ENCODE measurements at places on chromosomes 1 and 21.

GRCh38 chr21:18294100-18294499 lies 49.5 kb downstream of the CHODL start:
- DNase-seq: no peak

DNA sequence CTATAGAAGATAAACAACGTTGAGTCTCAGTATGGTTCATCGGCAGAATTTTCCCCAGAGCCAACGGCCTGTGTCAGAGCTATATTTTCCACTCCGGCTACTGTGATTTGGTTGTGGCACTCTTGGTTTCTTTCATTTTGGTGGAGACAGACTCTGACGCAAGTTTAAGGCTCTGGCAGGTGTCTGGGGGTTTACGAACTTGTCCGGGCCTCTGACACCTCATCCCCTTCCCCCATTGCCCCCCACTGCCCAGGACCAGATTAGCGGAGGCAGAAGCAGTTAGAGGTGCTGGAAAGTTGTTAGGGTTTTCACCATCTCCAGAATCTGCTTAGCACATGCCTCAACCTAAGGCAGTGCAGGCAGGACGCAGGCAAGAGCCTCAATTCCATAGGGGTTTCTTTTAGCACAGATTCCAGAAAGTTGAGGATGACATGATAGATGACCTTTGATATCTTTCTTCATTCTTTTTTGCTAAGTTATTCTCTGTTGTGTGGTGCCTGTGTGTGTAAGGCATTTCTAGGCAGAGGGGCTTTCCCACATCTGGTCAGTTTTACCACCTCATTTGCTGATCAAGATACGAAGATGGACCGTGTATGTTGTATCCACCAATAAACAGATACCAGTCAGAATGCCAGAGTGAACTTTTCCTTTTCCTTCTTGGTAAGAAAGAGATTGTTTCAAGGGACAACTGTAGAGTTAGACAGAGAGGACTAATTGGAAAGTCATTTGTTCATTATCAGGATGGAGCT lies 18.4 kb upstream of the IL10 start:
- DNase-seq: no peak

GRCh38 chr1:75768016-75768415 lies 18.0 kb upstream of the RABGGTB start:
- DNase-seq: no peak

- DNase-seq: no peak
These were observed 69.5 kb downstream of the NTMT2 start for GRCh38 chr1:170215072-170215885.

DNA sequence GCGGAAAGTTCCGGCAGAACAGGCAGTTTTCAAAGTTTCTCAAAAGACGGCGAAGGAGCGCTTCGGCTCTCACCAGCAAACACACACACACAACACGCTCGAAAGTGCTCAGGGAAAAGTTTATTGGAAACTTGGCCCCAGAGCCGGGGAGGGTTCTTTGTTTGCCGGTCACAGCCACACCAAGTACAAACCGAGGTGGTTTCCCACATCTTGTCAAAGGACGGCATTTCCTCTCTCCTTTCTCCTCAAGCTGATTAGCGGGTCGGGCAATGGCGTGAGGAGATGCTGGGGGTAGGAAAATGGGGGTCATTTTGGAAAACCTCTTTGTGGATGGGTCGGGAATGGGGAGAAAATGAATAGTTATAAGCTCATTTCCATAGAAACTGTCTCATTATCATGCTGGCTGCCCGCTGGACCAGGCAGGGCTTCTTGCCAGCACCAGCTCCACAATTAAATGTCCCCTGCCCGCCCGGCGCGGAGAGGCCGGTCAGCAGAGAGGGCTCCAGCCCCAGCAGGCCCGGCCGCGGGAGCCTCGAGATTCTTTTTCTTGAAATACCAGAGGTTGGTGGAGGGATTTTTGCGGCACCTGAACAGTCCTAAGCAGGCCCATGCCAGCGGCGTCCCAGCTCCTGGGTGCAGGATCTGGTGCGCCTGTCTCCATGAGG lies 92.3 kb downstream of the PRDM16 start:
- peak; percentile 13 for DNase-seq

- peak; percentile 9 for DNase-seq
These were observed 59.8 kb downstream of the IL12RB2 start for GRCh38 chr1:67367370-67368045.

DNA sequence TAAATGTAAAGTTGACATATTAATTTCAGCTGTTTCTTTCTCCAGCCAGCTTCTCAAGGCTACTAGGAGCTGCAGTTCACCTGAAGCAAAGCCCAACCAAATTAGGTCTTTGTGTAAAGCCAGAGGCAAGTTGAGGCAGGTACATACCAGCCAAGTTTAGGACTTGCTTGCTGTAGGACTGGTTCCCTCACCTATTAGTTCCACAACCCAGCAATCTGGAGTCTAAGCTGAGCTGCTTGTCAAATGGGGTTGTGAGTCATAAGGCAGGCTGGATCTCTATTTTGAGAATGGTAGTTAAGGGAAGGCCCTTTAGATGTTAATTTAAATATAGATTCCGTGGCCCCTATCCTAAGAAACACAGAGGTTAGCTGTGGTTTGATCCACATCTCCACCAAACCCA lies 7.6 kb upstream of the FLG2 start:
- DNase-seq: no peak

DNA sequence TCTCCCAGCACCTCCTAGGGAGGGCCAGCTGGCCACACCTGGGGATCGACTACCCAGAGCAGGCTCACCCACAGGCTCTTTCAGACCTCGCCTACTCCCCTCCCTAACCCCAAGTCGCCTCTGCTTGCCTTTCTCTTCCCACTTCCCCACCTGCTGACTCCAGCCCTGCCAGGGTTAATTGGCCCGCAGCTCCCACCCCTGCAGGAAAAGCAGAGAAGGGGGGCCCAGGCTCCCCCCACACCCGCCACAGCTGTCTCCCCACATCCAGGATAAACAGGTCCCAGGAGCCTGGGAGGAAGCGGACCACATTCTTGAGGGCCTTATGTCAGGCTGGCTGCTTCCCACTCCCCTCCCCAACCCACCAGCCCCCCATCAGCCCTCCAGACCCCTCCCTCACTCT lies 45.0 kb downstream of the TAS1R2 start:
- no peak for DNase-seq

DNA sequence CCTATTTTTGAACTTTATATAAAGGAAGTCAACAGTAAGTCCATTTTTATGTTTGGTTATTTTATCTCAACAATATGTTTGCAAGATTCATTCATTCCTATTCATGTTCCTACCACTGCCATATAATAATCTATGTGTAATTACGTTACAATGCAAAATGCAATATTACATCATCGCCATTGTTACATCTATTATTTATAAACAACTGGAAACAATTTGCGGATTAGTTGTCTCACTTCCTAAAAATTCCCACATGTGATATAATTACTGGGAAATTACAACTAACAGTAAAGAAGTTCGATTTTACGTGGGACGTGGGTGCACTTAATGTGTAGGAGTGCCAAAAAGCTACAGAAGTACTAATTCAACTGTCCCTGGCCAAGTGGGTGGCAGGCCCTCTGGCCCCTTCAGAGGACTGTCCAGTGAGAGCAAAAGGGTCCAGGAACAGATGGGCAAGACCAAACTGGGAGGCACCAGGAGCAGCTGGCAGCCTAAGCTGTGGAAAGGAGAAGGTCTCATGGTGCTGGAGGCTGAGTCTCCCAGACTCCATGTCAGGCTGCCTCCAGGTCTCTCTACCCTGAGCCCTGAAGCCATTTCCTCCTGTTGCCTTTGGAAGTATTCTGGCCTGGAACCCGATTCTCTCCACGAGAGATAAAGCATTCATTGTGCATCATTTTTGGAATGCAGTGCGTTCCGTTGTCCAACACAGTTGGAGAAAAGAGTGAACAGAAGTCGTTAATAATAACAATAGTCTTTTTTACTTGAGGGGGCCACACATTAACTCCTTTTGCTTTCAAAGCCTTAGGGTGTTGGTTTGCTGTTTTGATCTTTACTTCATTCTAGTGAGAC lies 42.9 kb downstream of the TNNT2 start:
- no peak for DNase-seq

GRCh38 chr1:145877923-145878486 lies 7.7 kb downstream of the ANKRD35 start:
- DNase-seq: no peak

DNA sequence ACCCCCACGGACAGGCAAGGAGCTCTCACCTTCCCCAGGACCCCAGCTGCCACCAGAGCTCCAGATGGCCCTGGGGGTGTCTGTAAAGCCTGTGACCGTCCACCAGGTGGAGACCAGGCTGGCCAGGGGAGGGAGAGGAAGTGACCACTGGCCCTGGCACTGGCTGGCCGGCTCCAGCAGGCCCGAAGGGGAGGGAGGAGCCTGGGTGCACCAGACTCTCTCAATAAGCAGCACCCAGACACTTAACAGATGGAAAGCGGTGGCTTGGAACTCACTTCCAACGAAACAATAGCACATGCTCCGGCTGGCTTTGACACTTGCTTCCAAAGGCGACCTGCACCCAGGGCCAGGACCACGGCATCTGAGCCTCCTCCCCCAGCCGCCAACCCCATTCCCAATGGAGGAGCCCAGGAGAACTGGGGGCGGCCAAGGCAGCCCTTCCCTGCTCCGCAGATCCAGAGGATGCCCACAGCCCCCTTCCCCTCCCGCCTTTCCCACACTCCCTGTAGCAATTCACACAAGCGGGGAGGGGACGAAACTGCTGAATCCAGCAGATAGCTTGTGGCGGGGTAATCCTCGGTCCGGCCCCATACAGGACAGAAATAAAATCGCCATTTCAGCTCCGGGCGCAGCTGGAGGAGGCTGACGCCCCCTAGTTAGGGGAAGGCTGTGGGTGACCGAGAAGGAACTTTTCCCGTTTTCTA lies 742 bp upstream of the PDE9A start:
- peak; percentile 92 for DNase-seq

DNA sequence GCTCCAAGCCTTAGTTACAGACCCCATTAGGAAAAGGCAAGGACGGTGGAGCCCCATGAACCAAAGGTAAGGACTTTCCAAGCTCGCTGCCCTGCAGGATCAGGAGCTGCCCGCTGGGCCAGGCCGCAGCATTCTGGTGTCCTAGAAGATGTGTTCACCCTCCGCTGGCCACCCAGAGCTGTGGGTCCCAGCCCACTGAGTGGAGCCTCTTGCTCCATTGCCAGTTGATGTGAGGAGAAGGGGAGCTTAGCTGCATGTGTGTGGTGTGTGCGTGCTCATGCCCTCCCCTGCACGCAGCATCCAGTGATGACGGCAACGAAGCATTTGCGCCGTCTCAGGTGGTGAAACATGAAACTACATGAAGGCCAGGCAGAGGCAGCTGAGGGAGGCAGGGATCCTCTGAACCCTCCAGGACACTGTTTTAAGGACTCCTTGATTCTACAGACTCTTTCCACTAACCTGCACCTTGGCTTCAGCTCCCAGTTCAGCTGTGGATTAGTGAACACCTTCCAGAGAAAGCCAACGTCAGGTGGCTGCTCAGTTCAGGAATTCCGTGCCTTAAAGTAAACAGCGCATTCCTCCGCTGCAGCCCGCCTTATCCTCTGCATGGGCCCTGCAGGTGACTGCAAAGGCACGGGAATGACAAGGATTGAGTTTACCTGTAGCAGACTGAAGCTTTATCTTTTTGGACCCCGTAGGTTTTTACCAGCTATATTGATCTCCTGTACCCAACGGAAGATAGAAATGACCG lies 48.7 kb downstream of the SMYD2 start:
- DNase-seq: no peak

Data from G401 (cell line).